Activated CD4-positive, alpha-beta T cell treated with anti-CD3 and anti-CD28 coated beads for 24 hours (primary cell): ENCODE measurements at places on chromosomes 16 and 17.

GRCh38 chr17:77882481-77883212 is 75.9 kb upstream of the TNRC6C start:
- peak; percentile 44 for DNase-seq

- DNase-seq, result no peak
Observed at GRCh38 chr16:26524281-26524680, 542.4 kb upstream of the C16orf82 start.

DNA sequence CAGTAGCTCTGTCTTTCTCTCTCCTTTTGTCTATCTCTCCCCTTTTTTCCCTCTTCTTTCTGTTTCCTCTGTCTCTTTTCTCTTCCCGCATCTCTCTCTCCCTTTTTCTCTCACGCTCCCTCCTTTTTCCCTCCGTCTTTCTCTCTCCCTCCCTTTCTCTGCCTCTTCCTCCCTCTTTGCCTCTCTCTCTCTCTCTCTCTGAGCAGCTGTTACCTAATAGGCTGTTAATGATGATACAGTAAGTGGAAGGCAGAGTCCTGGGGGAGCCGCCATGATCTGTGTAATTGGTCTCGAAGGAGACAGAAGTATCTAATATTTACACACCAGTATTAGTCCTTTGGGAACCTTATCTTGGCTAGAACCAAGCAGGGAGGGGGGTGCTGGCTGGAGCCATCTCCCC is 136.1 kb upstream of the CIBAR2 start:
- DNase-seq, result no peak

GRCh38 chr16:61957075-61957855 is 79.0 kb downstream of the CDH8 start:
- no peak for DNase-seq

GRCh38 chr16:50299508-50300105 is 33.3 kb downstream of the ADCY7 start:
- DNase-seq, result no peak

DNA sequence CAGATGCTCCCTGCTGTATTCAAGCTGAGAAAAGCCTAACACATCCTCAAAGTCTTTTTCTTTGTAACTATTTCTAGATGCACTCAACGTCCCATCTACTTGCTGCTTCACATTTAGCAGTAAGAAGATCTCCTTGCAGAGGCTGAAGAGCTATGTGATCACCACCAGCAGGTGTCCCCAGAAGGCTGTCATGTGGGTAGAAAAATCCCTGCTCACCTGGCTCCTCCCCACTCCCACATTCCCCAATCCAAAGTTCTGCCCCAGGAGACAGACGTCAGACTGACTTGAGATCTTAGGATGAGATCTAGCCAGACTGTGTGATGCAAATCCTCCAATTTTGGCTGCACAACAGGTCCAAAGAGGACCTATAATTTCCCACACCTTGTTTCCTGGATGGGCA is 1.1 kb downstream of the CCL13 start:
- no peak for DNase-seq

- no peak for DNase-seq
Observed at GRCh38 chr16:3980253-3981111, 100.0 kb upstream of the CREBBP start.

GRCh38 chr16:67858500-67858899 is 11.0 kb upstream of the CENPT start:
- DNase-seq, result no peak

DNA sequence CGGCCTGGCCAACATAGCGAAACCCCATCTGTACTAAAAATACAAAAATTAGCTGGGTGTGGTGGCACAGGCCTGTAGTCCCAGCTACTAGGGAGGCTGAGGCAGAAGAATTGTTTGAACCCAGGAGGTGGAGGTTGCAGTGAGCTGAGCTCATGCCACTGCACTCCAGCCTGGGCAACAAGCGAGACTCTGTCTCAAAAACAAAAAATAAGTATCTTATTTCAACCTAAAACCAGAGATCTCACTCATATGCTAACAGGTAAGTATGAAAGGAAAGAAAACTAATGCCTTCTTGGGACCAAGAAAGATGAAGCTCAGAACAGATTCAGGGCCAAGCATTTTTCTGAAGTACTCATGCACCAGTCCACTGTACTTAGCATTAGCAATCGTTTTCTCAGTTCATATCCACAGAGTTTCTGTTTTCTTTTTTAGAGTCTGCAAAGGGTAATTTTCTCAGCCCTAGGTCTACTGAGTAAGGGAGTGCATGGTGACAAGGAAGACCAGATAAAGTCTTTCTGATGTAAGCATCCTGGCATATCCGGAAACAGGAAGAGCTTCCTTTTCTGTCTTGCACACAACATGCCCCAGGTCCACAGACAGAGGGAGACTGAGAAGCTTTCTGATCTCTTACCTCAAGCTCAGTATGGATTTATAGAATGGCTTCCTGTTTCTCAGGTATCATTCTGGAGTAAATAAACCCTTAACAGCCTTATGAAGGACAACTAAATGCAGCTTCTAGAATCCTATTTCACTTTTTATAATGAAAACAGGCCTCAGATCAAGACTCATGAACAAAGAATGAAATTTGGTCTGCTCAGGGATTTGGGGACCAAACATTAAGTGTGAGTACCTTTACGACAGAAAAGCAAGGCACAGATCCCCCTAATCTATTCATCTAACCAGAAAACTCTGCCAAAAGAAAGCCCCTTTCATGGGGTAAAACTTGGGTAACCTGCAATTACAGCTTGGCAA is 38.7 kb upstream of the FOXJ1 start:
- no peak for DNase-seq

- DNase-seq, result no peak
Observed at GRCh38 chr16:55008836-55009510, 78.3 kb downstream of the IRX5 start.

DNA sequence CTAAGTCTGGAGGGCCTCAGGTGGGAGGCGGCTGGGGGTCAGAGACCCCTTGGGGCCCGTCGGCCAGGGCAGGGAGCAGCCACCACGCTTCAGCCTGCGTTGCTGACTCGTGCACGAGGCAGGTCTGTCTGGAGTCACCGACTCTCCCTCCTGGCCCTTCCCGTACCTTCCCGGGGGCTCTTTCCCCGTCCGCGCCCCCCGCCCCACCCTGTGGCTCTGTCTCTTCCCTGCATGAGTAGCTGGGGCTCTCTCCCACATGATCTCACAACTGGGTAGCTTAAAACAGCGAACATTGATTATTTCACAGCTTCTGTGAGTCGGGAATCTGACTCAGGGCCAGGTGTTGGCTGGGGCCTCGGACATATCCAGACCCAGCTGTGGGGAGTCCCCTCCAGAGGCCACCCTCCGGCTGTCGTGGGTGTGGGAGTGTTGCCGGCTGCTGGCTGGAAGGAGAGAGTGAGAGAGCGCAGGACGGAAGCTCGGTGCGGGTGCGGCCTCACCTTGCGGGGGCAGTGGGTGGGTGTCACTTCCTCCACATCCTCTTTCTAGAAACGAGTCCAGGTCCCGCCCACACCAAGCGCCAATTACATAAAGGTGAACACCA is 17.3 kb downstream of the BAHCC1 start:
- peak; percentile 39 for DNase-seq

DNA sequence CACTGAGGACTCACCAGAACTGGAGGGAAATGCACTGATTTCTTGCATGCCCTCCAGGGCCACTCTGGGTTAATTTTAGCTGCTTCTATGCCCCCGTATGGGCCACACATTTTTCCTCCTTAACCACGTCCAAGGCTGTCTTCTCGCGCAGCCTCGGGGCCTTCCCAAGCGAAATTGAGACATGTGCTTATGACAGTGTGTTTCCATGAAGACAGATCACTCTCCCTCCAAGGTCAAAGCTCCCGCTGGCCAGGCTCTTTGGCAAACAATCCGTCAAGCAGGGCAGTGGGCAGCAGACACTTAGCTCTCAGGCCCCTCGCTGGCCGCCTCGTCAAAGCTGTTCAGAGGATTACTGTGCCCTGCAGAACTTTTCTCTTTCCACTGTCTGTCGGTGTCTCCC is 243.0 kb upstream of the N4BP1 start:
- DNase-seq, result no peak

DNA sequence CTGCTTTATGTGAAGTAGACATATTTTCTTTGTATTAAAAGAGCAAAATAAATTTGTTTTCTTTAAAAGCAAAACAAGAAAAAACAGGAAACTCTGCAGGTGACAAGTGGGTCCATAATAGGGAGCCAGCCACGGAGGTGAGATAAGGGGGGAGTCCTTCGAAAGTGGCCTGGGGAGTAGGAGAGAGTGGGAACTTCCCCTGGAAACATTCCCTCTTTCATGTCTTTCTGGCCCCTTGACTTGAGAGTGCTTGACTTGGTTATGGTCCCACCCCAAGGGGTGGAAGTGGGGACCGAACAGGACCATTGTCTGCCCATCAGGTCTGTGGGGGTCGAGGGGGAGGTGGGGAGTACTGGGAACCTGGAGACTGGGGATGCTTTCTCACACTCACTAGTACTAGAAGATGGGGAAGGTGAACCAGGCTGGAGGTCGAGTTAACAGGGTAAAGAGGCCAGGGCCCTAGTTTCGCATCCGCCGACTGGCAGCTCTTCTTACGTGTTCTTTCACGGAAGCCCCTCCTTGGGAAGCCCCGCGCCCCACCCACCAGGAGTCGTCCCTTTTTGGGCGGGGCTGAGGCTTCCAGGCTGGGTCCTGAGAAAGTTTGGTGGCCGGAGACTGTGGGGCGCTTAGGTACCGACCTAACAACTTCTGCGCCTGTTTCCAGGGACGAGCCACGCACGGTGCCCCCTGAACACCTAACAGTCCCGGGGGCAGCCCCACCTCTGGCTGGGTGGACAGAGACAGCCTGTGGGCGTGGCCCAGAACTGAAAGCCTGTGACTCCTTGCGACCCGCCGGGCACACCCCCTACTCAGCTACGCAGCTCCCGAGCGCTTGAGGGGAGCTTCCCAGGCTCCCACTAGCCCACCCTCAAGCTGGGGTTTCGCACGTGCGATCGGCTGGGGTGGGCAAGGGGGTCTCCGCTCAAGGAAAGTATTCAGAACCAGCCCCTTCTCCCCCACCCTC is 790 bp downstream of the TRADD start:
- DNase-seq, result peak; percentile 70

- peak; percentile 52 for DNase-seq
Observed at GRCh38 chr17:81285179-81285878, 9.8 kb downstream of the SLC38A10 start.

- DNase-seq, result no peak
Observed at GRCh38 chr17:45269912-45270311, 8.0 kb upstream of the SPATA32 start.

- DNase-seq, result no peak
Observed at GRCh38 chr17:54277868-54278267, 455.1 kb downstream of the KIF2B start.

DNA sequence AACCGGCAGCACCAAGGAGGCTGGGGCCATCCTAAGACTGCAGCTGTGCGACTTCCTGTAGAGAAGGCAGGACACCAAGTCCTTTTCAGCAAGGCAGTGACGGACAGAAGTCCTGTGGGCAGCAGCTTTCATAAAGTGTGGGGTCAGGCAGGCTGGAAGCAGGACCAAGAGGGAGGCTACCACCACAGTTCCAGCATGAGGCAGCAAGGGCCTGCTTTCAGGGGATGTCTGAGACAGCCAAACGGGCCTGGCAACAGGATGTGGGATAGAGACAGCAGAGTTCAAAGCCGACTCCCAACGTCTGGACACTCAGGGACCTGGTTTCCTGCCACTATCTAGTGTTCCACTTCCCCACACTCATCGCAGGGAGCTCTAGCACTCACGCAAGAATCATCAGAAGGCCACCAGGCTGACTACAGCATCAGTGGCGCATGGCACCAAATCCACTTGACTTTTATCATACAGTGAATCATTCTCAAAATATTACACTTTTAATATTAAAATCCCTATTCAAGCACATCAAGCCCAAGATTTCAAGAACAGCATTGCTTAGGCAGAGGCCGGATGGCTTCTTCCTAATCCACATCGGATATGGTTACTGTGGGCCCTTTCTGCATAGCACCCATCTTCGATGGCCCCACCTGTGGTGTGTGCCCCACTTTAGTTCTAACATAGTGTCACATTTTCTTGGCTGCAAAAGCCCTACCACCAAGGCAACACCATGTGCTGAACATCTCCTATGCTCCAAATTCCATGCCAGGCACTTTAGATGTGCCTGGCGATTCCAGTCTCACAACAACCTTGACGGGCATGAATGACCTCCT is 5.2 kb downstream of the USP7 start:
- DNase-seq, result no peak

- no peak for DNase-seq
Observed at GRCh38 chr17:50046667-50047066, 9.2 kb upstream of the ITGA3 start.

DNA sequence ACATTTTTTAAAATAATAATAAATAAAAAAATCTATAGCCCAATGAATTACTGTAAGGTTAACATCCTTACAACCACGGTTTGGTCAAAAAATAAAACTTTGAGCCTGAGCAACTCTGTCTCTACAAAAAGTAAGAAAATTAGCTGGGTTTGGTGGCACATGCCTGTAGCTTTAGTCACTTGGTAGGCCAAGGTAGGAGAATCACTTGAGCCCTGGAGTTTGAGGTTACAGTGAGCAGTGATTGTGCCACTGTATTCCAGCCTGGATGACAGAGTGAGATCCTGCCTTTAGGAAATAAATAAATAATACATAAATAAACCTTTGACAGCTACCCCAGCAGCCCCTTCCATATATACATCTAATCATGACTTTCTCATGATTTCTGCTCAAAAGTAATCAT is 26.9 kb upstream of the PHAF1 start:
- DNase-seq, result no peak

DNA sequence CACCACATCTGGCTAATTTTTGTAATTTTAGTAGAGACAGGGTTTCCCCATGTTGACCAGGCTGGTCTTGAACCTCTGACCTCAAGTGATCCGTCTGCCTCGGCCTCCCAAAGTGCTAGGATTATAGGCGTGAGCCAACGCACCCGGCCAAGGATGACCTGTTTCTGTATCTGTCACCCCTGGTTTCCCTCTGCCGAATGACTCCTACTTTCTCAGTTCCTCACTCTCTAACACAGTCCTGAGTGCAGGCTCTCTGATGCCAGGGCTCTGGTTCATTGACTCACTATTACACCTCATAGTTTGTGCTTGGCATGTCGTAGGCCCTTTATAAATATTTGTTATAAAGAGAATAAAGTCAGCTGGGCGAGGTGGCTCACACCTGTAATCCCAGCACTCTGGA is 10.7 kb upstream of the PRPF8 start:
- DNase-seq, result no peak

DNA sequence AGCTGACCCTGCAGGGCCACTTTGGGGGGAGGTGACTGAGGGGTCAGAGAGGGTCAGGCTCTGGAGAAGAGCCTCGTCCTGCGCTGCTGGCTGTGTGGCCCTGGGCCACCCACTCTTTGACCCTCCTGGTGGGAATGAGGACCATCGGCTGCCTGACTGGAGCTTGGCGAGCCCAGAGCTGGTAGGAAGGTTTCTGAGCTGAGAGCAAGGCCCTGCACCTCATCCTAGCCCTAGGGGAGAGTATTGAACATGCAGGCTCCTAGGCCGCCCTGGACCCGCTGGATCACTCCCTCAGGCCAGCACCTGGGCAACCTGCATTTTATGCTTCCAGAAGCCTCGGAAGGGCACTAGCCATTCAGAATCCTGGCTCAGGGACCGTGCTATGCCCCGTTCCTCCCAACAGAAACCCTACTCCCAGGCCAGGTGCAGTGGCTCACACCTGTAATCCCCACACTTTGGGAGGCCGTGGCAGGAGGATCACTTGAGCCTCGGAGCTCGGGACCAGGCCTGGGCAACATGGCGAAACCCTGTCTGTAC is 14.5 kb downstream of the MAP2K3 start:
- DNase-seq, result no peak

GRCh38 chr17:60602385-60602742 is 2.4 kb downstream of the PPM1D start:
- no peak for DNase-seq

- no peak for DNase-seq
Observed at GRCh38 chr17:5695480-5695879, 111.2 kb upstream of the NLRP1 start.
